IPS-NIHi11 (cell line): ENCODE measurements at places on chromosomes 5 and 9.

DNA sequence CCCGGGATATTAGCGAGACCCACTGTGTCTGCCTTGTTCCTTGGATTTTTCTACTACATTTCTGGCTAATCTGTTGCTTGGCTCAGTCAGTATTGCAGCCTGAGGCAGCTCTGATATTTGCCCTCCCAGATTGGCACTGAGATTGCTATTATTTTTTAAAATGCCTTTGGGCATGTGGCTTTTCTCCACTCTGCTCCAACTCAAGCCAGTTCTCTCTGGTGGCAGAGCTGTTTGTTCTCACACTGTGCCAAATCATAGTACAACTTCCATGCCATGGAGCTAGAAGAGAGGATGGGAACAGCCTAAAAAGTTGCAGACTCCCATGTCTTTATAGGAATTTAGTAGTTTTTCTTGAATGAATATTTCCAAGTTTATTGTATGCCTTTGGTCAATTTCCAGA, 155.9 kb upstream of the ATP10B start:
- DNase-seq, result no peak

DNA sequence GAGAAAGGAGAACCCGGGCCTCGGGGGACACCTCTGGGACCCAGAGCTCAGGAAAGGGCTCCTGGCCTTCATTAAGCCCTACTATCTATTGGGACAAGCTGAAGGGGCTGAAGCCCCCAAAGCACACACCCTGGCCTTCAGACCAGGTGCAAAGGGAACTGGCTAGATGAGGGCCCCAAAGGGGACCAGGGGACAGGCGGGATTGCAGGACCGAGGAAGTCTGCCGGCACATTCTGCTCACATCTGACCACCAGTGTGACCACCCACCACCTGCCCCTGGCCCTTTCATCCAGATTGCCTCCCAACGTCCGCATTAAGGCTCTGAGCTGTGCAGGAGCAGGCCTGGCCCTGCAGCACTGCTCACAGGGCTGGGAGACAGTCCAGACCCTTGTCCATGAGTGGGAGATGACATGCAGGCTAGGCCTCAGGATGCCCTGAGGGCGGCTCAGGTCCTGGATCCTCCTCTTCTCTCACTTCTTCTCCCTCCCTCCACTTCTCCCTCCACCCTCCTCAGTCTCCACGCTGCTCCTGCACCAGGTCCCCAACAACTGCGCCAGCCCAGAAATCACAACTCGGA, 19.2 kb downstream of the PSD2 start:
- no peak for DNase-seq

GRCh38 chr9:79395755-79396154, 176.0 kb upstream of the TLE4 start:
- no peak for DNase-seq

GRCh38 chr5:132526290-132526973, 16.9 kb downstream of the IL5 start:
- peak; percentile 80 for DNase-seq

GRCh38 chr9:16750553-16750952, 119.9 kb downstream of the BNC2 start:
- DNase-seq, result no peak

GRCh38 chr9:97592126-97592525, 41.0 kb downstream of the TSTD2 start:
- no peak for DNase-seq

DNA sequence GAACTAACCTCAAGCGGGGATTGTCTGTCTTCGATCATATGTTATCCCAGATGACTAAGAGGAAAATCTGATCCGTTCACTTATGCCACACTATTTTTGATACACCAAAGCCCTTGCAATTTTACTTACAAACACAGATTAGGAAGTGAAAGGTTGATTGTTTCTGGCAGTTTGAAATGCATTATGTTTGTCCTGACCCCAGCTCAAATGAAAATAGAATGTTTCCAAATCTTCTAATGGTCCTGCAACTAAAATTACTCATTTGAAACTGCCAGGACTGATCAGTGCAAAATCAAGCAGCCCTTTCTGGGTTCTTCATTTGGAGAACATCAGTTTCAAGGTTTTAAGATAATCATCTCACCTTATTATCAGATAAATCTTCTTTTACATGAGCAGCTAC, 696.7 kb upstream of the WWC1 start:
- no peak for DNase-seq

DNA sequence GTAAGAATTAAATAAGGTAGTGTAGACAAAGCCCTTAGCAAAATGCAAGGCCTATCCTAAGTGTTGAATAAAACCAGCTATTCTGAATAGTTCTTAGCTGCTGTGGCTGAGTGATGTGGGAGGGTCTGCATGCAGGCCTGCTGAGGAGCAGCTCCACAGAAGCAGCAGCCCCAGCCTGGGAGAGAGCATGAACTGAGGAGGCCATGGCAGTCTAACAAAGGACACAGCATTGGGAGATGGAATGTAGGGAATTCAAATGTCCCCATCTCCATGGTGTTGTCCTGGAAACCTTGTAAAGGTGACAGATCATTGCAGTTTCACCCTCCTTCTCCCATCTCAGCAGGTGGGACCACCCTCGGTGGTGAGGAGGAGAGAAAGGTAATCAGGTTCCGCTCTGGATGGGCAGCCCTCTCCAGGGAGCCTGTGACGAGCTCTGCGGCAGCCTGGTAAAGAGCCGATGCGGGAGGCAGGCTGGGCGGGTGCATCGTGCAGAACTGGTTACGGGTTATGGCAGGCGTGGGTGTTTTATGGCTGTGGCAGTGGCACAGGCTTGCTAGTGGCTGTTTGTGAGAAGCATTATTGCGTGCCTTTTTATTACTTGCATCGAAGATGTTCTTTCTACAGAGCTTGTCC, 199.9 kb upstream of the GLRA1 start:
- peak; percentile 20 for DNase-seq

DNA sequence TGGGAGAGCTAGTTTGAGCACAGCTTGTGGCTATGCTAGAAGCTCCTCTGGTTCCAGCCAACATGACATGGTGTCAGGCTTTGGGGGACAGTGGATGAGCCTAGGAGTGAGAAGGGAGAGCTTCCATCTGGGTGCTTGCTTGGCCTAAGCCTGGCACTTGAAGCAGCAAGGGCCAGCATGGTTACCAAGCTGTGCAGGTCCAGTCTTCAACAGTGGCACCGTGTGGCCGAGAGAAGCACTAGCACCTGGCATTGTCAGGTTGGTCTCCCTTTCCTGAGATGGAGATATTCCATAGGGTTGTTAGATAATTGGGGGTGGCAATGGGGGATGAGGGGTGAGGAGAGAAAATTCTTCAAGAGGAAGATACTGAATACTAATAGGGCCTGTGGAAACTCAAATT, 261.9 kb downstream of the PBX3 start:
- no peak for DNase-seq

DNA sequence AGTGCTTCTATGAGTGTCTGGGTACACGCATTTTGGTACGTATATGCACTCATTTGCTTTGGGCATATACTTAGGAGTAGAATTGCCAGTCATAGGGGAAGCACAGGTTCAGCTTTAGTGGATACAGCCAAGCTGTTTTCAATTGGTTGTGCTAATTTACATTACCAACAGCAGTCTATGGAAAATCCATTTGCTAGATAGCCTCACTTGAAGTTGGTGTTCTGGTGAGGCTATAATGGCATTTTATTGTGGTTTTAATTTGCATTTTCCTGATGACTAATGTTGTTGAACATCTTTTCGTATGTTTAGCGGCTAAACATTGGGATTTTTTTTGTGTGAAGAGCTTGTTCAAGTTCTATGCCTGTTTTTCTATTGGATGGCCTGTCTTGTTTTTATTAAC, 76.8 kb upstream of the ANKH start:
- no peak for DNase-seq

DNA sequence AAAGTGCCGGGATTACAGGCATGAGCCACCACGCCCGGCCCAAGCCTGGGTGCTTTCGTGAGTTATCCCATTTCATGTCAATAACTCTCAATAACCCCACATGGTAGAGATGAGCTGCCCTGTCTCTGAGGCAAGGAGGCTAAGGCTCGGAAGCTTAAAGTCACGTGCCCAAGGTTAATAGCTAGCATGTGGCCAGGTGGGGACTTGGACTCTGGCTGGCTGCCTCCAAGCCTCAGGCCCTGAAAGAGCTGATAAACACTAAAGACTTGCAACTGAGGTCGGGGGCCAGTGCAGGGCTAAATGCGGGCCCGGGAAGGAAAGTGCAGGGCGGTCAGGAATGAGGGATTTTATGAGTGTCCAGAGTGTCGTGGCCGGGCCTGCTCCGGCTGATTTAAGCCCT, 30.9 kb upstream of the BARHL1 start:
- no peak for DNase-seq

DNA sequence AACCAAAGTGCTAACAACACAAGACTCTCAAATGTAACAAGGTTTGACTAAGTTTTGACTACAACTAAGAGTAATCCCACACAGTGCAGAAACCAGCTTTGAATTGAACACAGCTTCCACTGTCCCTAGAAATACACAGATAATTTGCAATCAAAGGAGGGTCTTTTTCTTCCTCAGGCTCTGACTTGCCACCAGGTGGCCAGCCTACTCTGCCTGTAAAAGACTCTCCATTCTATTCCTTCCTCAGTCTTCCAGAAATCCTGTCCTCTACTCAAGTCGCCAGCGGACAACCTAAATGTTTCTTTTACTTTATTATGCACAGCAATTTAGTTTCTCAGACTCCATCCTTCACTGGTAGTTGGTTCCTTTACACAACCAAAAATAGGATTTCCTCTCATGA, 32.2 kb upstream of the MCTP1 start:
- DNase-seq, result no peak

- no peak for DNase-seq
Measured at GRCh38 chr5:148991566-148991965, 71.3 kb downstream of the SH3TC2 start.

- peak; percentile 34 for DNase-seq
Measured at GRCh38 chr9:5442400-5443011, 4.8 kb upstream of the PLGRKT start.

DNA sequence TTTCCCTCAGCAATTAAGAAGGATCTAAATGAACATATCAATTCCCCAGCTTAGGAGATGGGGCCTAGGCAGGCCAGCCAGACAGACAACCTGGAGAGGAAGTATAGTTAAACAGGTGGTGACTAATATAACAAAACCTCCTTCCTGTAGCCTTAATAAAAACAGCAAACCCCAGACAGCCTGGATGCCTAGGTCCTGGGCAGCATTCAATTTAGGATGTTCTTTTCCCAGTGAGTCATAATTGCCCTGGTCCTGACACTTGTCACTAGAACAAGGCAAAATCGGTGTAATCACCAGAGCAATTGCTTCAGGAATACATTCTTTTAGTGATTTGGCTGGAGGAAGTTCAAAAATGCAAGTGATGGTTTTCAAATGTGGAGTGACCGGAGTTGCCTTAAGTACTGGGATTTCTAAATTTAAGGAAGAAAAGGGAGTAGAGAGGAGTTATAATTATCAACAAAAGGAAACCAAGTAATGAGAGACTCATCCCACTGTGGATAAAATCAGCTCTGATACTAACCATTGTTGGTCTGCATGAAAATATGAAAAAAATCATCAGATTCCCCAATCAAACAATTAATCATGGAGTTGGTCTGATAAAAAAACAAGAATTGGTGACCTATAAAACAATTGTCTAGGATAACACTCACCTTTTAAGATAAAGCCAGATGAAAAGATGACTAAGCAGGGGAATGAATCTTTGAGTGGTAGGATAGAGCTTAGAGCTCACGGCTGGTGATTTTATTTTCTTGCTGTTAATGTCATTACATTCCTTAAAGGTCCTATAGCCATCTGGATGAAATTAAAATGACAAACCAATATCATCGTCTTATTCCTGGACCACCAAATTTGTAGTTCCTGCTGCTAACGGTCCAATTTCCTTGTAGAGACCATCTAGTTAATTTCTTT, 39.0 kb upstream of the TARS1 start:
- DNase-seq, result no peak

DNA sequence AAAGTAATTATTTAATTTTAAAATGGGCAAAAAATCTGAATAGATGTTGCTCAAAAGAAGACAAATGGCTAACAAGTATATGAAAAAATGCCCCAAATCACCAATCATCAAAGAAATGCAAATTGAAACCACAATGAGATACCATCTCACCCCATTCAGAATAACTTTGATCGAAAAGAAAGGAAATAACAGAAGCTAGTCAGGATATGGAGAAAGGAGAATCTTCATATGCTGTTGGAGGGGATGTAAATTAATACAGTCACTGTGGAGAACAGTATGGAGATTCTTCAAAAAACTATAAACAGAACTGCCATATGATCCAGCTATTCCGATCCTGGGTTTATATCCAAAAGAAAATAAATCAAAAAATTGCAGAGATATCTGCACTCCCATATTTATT, 418.5 kb upstream of the RGMB start:
- no peak for DNase-seq

DNA sequence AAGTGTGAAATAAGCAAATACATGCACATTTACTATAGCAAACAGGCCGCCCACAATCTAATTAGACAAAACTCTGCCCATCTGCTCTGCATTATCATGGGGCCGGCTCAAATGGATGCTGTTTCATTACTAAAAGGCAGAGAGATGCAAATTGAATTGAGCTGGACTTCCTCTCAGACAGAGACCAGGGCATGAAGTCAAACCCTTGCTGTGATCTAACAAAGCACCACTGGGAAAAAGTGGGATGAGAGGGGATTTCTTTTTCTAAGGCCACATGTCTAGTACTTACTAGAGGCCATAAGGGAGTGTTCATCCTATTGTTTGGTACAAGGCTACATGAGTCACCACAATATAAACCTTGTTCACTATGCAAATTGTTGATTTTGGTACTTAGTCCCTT, 614.7 kb downstream of the ISL1 start:
- no peak for DNase-seq

GRCh38 chr9:84277646-84278045, 62.9 kb downstream of the SLC28A3 start:
- DNase-seq, result no peak

DNA sequence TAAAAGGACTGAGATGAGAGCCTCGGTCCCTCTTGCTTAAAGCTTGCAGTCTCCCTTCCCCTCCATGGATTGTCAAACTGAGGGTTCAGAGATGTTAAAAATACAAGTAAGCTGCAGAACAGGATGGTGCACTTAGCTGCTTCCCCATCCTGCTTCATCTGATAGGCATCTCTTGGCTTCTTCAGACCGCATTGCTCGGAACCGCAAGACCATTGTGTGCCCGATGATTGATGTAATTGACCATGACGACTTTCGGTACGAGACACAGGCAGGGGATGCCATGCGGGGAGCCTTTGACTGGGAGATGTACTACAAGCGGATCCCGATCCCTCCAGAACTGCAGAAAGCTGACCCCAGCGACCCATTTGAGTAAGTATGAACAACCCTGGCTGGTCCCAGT, 65.5 kb upstream of the SAP30L start:
- no peak for DNase-seq

DNA sequence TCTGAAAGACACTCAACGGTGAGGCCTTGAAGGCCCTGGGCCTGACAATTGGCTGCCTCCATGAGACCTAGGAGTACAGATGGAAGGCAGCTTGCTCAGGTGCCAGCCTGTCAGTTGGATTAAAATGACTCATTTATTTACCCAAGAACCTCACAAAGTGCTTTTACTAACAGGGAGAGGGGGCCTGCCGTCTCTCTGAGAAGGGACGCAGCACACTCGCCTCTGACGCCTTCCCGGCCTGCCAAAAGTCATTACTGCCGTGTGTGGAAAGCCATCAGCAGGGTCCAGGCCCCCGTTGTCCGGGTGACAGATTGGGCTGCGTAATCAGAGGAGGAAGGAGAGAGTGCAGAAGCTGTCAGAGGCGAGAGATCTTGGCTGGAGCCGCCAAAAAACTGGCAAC, 32.4 kb downstream of the DDX31 start:
- DNase-seq, result no peak

- DNase-seq, result no peak
Measured at GRCh38 chr5:82106207-82106606, 134.4 kb downstream of the ATG10 start.

GRCh38 chr9:131214876-131215275, 61.4 kb downstream of the FAM78A start:
- no peak for DNase-seq

- no peak for DNase-seq
Measured at GRCh38 chr9:108351571-108351970, 504.2 kb downstream of the ACTL7B start.
